Stimulated activated CD8-positive, alpha-beta memory T cell treated with anti-CD3 and anti-CD28 coated beads, Interleukin-7, amount 100 ng/mL, for 1 hour (primary cell): ENCODE measurements at places on chromosomes 7 and 10.

GRCh38 chr7:16810112-16810511 lies 5.3 kb upstream of the AGR2 start:
- DNase-seq: no peak

DNA sequence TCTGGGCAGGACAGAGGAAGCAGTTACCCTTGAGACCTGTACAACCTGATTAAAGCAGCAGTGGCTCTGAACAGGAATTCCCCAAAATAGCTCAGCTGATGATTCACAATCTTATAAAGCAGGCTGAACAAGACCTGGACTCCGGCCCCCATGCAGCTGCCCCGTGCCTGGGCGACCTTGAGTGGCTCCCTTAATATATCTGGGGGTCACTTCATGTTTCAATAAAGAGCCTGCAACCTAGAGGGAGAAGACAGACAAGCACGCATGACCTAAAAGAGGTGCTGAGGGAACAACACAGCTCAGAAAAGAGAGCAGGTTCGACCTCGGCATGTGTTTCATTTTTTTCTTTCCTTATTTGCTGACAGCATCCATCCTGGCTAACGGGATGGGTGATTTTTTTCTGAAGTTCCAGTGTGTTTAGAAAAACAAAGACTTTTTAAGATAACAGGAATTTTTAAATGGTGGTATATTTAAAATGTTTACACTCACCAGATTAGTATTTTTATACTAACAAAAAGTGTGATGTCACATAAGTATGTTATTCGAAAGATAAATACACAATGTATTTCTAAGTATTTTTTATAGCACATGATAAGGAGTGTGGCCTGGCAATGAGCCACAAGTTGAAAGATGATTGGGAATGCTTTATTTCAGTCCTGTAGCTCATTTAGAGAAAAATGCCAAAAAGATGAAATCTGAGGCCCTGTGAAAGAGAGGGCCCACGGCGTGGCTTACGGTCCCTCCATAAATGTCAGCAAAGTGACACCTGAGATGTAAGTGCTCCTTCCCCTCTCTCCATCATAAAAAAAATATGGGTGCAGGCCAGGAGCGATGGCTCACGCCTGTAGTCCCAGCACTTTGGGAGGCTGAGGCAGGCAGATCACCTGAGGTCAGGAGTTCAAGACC lies 161.3 kb downstream of the SLIT1 start:
- DNase-seq: no peak

DNA sequence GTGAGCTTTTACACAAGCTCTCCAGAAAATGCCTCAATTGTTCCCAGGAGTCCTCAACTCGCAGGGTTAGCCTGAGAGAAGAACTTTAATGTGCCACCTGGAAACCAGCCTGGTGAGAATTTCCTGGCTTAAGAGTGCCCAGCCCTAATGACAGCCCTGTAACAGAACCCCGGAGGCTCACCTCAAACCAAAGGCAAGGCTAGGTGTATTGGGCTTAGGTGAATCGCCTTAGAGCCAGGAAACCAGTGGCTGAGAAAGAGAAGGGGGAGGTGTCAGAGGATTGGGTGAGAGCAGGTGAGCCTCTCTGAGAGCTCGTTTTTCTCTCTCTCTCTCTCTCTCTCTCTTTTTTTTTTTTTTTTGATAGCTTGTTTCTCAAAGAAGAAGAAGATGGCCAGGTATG lies 7.3 kb downstream of the OCM2 start:
- no peak for DNase-seq

DNA sequence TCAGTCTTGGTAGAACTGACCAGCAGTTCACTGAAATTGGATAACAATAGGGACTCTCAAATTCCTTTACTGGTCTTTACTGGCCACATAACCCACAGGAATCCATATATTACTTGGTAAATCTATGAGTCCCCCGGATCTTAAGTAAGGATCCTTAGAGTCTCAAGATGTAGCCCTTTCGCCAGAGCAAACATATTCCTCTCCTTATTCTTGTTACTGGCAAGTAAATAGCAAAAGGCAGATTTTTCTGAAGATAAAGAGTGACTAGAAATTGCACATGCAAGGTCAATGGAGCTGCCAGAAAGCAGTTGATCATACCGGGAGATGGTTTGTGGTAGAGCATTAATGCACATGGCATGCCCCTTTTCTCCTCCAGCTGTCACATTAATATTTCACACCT lies 283.0 kb downstream of the HDAC9 start:
- no peak for DNase-seq

DNA sequence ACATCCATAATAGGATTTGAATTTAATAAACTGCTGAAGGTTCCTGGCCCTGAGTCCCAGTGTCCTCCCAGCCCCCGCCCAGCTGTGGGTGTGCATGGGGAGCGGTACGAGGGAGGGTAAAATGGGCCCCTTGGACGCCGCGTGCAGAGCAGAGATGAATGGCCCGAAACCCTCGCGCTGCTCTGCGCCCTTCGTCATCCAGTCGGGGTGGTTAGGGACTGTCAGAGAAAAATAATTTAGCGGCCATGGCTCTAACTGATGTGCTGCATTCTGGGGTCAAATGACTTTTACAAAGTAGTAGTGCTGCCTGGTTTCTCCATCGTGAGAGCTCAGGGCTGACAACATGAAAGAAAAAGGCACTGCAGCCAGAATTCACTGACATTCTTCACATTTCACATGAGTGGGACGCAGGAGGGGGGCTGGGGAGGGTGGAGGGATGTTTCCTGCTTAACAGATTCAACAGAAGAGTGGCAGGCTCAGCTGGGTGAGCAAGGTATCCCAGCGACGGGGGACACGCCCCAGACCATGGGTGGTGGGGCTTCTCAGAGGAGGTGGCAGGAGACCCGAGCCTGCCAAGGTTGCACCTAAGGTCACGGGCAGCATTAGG lies 304.5 kb downstream of the WDR37 start:
- no peak for DNase-seq
